AG20443 (cell line): ENCODE measurements at places on chromosomes 12 and 14.

DNA sequence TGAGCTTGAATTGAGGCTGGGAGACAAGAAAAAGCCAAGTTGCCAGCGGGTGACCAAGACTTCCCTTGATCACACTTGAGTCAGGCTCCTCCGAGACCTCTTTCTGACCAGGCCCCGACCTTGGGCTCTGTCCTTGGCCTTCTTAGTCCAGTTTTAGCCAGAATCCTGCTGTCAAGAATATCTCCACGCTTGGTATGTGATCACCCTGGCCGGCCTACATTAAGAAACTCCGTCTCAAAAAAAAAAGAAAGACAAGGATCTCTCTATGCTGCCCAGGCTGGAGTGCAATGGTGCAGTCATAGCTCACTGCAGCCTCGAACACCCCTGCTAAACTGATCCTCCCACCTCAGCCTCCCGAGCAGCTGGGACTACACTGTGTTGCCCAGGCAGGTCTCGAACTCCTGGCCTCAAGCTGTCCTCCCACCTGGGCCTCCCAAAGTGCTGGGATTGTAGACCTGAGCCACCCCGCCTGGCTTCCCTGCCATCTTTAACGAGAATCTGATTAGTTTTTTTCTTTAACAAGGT lies 1.0 kb upstream of the ITPK1 start:
- DNase-seq, result no peak

DNA sequence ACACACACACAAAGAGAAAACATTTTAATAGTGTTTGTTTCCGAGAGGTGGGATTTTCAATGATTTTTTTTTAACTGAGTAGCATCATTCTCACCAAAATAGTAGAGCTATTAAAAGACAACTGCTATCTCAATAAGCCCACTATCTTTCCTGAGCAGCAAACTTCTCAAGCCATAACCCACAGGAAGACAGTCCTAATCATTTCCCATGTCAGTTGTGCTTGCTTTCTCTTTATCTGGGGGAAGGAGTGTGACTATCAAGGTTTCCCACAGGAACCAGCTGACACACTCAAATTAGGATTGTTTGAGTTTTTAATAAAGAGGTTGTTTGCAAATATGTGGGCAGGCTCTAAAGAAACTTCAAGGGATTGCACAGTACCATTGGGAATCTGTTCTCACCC lies 4.9 kb upstream of the MAX start:
- no peak for DNase-seq

DNA sequence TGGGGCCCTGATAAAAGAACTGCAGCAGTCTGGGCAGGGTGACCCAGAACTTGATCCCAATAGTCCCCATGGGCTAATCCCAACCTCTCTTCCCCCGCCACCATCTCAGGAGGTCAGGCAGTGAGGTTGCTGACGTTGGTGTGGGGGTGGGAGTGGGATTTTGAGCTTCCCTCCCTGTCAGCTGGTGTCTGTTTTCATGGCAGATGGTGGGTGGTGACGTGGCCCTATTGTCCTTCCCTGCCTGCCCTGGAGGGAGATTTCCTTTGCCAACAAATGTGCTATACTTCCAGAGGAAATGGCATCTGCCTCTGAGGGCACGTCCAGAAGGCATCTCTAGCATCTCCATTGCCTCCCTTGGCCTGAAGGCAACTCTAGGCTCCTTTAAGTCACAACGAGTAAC lies 37.7 kb downstream of the NEUROD4 start:
- no peak for DNase-seq

DNA sequence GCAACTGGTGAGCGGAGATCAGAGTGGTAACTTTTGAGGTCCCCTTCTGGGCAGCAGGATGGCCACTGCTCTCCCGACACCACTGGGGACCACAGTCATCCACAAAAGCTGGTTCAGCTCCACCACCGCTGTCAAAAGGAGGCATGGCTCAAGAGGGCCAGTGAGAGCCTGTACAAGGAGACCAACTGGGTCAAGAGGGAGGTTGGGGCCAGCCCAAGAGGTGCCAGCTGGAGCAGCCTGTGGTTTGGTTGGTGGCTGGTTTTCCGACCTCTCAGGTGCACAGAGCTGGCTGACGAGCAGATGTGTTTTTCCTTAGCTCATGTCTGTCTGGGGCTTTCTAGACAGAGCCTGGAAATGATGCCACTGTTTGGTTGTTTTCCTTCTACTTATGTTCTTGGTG lies 60.1 kb downstream of the ERH start:
- no peak for DNase-seq

DNA sequence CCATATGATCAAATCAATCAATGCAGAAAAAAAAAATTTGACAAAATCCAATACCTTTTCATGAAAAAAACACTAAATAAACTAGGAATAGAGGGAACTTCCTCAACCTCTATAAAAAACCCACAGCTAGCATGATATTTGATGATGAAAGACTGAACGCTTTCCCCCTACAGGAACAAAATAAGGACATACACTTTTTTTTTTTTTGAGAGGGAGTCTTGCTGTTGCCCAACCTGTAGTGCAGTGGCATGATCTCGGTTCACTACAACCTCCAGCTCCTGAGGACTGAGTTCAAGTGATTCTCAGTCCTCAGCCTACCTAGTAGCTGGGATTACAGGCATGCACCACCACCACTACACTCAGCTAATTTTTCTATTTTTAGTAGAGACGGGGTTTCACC lies 17.9 kb upstream of the CAMKK2 start:
- no peak for DNase-seq

GRCh38 chr12:88604646-88605045 lies 24.4 kb upstream of the KITLG start:
- no peak for DNase-seq

GRCh38 chr12:117165342-117165741 lies 24.9 kb downstream of the FBXO21 start:
- DNase-seq, result no peak

GRCh38 chr14:94284221-94284620 lies 8.8 kb downstream of the SERPINA10 start:
- DNase-seq, result no peak
